ENCODE measurements at places on chromosomes 4 and X. TPM values are rescaled to one million over a fixed set of nuclear protein-coding genes. Genes with fewer than 3 reads are reported as not detected.
A peak's percentile ranks its signal among the peaks of the same experiment; 100 is the strongest.

GRCh38 chr4:168509786-168510185 is 12.9 kb downstream of the PALLD start:
- peak; percentile 92 for DNase-seq

DNA sequence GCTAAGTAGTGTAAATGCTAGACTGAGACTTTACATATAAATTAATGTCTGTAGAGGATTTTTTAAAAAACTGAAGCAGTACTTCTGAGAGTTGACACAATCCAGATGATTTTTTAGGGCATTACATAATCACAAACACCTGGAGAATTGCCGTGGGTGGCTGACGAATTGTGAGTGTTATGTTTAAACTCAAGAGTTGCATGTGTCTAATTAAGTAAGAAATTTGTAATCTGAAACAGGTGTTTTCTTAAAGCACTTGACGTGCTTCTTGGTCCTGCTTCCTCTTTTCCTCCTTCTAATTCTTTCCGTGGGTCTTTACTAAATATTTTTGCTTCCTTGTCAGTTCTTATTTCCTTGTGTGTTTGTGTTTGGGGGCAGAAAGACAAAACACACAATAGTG is 27.8 kb downstream of the PIR start:
- DNase-seq: peak; percentile 39

DNA sequence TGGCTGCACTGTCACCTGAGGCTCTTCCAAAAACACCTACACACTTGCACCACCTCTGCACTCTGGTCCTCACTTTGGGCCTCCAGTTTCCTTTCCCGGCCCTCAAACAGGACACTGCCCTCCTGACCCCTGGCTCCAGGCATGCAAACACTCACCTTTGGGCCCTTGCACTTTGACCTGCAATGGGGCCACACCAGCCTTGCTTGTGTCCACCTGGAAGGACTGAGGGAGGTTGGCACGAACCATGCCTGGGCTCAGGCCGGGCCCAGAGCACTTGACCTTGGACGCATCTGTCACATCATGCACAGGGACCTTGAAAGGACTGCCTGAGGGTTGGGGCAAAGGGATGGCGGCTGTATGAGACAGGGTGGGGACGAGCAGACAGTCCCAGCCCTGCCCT is 15.6 kb downstream of the FLNA start:
- no peak for DNase-seq

- DNase-seq: no peak
Measured at GRCh38 chr4:70931347-70931746, 29.2 kb downstream of the MOB1B start.

- DNase-seq: no peak
Measured at GRCh38 chr4:65023081-65023480, 613.8 kb upstream of the TECRL start.

GRCh38 chr4:155522201-155522600 is 144.4 kb upstream of the GUCY1A1 start:
- DNase-seq: peak; percentile 93

DNA sequence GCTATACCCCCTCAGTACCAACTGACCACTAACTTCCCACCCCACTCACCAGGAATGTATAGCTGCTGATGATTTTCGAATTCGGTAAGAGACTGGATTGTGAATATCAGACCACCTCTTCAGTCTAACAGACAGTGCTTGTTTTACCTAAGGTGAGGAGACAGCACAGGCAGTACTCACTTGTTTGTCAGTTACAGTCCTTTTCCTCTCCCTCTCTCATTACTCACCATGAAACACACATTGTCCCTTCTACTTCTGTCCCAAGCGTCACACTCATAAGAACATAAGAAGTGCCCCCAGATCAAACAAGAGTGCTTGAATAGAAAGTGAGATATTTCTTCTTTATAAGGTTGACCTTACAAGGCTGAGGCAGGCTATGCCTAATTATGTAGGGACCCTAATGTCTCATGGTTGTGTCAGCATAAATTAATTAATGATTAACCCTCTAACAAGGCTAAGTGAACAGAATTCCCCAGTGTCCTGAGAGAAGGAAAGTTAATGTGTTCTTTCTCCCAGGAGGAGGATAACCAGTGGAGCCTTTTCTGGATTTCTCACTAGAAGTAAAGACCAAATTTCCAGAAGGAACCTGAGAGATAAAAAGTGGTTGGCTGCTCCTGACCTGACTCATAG is 32.2 kb downstream of the ZCCHC12 start:
- DNase-seq: no peak

- no peak for DNase-seq
Measured at GRCh38 chr4:122775039-122775438, 42.5 kb downstream of the BBS12 start.

GRCh38 chr4:106315968-106316772 is at the start of the genes AIMP1 and TBCK:
Gene AIMP1 (plus strand): TSS chr4:106316550. CDS start chr4:106325010, 8,460 bp downstream.
Gene TBCK (minus strand): TSS chr4:106316209. CDS start chr4:106308960, 7,249 bp downstream.
- DNase-seq: peak; percentile 90

DNA sequence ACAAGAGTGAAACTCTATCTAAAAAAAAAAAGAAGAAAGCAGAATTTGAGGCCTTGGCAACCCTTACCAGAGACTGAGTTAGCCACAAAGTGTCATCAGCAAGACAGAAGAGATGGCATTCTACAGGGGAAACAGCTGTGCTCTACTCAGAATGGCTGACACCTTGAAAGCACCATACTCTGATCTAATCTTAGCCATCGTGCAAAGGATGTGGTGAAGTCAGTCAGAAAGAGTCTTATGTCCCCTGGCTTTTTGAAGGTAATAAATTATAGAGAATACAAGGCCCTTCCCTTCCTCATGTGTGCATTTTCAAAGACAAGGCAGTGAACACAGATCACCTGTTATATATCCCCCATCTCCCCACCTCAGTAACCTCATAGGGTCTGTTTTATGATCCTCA is 13.2 kb downstream of the CLNK start:
- DNase-seq: no peak

GRCh38 chrX:12919620-12920019 is 13.2 kb downstream of the TLR8 start:
- DNase-seq: no peak

DNA sequence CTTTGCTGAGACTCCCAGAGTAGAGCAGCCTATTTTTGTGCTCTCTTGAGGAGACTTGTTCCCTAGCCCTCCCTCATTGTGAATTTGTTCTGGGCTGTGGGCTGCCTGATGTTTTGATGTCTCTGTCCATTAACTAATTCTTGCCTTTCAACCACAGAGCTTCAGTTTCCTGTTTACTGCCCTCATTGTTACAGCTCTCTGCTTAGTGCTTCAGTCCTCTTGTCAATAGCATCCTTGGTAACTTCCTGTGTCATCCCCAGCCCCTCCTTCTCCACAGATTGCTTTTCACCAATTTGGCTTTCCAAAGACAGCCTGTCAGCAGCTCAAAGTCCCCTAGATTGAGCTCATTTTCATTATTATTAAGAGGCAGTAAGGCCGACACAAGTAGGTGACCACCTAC is 69.9 kb downstream of the COX7B2 start:
- DNase-seq: no peak

DNA sequence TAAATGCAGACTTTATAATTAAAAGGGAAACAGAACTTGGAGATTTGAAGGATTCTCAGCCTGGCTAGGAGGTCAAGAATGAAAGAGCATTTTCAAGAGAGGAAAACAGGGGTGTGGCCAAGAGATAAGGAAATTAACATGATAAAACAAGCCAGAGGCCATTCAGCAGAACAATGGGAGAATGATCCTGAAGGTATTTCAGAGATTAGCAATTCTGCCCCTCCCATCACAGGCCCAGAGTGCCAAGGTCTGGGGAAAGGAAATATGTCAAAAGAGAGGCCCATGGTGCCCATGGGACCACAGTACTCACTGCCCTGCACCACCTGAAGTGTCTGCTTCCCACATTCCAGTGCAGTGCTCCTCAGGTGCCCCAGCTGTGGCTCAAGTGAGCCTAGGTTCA is 188.5 kb upstream of the STS start:
- no peak for DNase-seq

- DNase-seq: peak; percentile 81
Measured at GRCh38 chrX:22742174-22742573, 257.6 kb upstream of the DDX53 start.

DNA sequence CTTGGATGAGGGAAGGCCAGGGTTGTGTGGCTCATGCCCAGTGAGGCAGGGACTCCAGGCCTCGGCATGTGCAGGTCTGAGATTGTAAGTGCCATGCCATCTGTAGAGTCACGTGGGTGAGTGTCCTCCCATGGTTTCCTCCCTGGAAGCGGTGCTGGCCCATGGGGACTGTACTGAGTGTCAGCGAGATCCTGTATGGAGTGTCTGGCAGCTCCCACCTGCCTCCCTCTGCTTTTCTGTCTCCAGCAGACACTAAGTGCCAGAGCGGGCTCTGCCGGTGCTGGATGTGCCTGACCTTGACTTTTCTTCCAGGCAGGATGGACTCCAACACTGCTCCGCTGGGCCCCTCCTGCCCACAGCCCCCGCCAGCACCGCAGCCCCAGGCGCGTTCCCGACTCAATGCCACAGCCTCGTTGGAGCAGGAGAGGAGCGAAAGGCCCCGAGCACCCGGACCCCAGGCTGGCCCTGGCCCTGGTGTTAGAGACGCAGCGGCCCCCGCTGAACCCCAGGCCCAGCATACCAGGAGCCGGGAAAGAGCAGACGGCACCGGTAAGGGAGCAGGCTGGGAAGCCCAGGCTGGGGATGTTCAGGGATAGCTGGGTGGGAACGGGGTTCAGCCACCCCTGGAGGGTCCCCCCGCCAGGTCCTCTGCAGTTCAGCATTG is 7.6 kb downstream of the WFS1 start:
- no peak for DNase-seq

DNA sequence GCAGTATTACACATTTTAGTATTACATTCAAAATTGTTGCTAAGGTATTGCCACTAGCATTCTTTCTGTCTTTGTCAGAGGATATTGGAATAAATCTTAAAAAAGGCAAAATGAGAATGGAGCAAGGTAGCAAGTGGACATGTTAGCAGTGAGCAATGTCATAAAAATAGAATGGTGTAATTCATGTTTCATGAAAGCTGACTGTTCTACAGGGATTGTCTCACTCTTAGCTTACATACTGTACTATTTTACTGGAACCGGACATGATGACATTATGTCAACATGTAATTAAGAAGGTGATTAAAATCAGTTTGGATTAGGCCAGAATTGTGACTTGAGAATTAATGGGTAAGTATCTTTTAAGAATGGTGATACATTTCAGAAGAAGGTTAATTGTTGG is 1086.2 kb downstream of the STIM2 start:
- no peak for DNase-seq

DNA sequence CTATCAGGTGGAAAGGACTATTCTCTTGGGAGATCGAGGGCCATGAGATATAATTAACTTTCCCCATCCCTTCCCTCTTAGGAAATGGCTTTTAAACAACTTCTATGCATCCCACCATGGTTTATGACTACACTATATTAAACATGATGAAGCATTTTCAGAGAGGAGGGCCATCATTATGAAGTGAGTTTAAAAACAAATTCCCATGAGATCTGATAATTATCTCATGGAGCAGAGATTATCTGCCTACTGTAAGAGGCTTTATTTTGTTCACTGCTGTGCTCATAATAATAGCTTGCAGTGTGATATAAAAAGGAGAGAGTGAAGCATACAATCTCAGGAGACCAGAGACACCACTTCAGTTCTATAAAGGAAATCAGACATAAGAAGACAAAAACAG is 330.5 kb upstream of the ZFP42 start:
- DNase-seq: no peak

GRCh38 chr4:52376132-52376704 is 282.9 kb downstream of the USP46 start:
- peak; percentile 47 for DNase-seq

The CYBB gene
- not detected for total RNA-seq

The TENM3 gene
- 173 TPM for total RNA-seq

The DKK2 gene
- total RNA-seq: 0.83 TPM

The PCDH11X gene
- total RNA-seq: not detected

The HPSE gene
- 0.28 TPM for total RNA-seq

The PNMA6A gene
- 0.18 TPM for total RNA-seq

The TBX22 gene
- total RNA-seq: not detected

The ANOS1 gene
- under 0.01 TPM for total RNA-seq

The C4orf36 gene
- total RNA-seq: 0.28 TPM
